Astrocyte (in vitro differentiated cells and primary cell): ENCODE measurements at places on chromosomes 7 and 10. TPM values are rescaled to one million over a fixed set of nuclear protein-coding genes. Genes with fewer than 3 reads are reported as not detected.
A peak's percentile ranks its signal among the peaks of the same experiment; 100 is the strongest.

Gene ST8SIA6
- 0.12 TPM in 1 of 2 replicates, not detected in the other for total RNA-seq

DNA sequence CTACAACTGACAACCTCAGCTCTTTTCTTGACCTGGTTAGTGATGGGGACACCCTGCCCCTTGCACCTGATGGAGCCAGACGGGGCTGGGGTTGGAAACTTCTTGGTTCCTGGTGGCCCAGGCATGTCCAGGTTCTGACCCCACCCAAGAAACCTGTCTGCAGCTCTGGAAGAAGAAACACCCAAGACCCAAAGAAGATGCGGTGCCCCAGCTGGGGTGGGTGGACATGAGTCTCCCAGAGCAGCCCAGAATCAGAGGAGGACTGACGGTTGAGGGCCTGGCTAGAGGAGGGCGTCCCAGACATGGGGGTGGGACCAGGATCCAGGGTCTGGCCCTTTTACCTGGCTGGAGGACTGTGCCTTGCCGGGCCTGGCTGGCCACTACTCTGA lies 202.4 kb downstream of the GLRX3 start:
- DNase-seq = no peak
- no peaks in the 10 kb centered on the region for H3K36me3 ChIP-seq
- H3K4me3 ChIP-seq = no peak overlapping the region

- H3K36me3 ChIP-seq = no peaks in the 10 kb centered on the region
- H3K4me3 ChIP-seq = no peak overlapping the region
- H3K27me3 ChIP-seq = no peaks in the 10 kb centered on the region
- no peak for DNase-seq
- no peak overlapping the region for H3K27ac ChIP-seq
- no peaks in the 10 kb centered on the region for H3K4me1 ChIP-seq
Observed at GRCh38 chr7:106863274-106863997, 1.6 kb upstream of the PIK3CG start.

Gene C10orf120
- not detected in 2 replicates for total RNA-seq

DNA sequence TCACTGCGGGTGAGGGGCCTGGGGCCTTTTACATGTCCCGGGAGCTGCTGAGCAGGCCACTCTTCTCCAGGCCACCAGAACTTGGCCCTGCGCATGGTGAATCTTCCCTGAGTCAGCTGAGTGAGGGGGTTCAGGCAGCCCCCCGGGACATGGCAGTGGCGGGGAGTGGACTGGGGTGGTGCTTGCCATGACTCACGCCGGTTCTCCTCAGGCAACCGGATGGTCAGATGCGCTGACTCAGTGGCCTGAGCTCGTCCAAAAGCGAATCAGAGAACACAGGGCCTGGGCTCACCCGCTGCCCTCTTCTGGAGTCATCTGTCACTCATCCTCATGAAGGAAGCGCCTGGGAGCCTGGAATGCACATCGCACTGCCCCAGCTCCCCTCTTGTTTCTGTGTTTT lies 33.5 kb downstream of the HTRA1 start:
- H3K27me3 ChIP-seq = no peaks in the 10 kb centered on the region
- H3K4me3 ChIP-seq = peak overlapping the region; percentile 34
- peak; percentile 85 for DNase-seq
- H3K36me3 ChIP-seq = no peaks in the 10 kb centered on the region

DNA sequence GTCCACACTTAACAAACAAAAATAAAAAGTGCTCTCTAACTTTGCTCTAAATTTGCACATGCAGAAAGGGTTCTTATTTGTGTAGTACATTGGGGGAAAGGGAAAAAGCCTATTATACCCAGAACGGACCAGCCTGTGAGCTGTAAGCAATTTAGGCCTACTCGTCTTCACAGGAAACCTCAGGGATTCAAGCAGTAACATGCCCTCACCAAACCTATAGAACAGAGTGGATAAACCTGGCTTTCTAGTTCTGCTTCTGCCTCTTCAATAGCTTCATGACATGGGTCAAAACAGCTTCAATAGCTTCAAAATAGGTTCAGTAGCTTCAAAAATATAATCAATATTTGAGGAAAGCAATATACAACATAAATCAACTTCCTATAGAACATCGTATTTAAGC lies 163.7 kb downstream of the ARL4A start:
- no peak for DNase-seq
- H3K36me3 ChIP-seq = no peaks in the 10 kb centered on the region
- no peaks in the 10 kb centered on the region for H3K27me3 ChIP-seq
- H3K27ac ChIP-seq = no peak overlapping the region
- no peak overlapping the region for H3K4me3 ChIP-seq

Gene ELFN1
- total RNA-seq = 18.0 and 19.7 TPM in 2 replicates

- no peak overlapping the region for H3K27ac ChIP-seq
- no peaks in the 10 kb centered on the region for H3K4me1 ChIP-seq
- DNase-seq = no peak
- no peaks in the 10 kb centered on the region for H3K36me3 ChIP-seq
- peaks cover 7% of the 10 kb centered on the region for H3K27me3 ChIP-seq
Observed at GRCh38 chr7:29385214-29385814, 178.3 kb upstream of the PRR15 start.

Gene GOLGA7B
- total RNA-seq = 0.16 TPM in 1 of 2 replicates, not detected in the other
